GM06990 (cell line): ENCODE measurements at places on chromosomes 16 and 17.
A peak's percentile ranks its signal among the peaks of the same experiment; 100 is the strongest.

- DNase-seq = no peak
Observed at GRCh38 chr17:799261-799660, 17.1 kb downstream of the MRM3 start.

DNA sequence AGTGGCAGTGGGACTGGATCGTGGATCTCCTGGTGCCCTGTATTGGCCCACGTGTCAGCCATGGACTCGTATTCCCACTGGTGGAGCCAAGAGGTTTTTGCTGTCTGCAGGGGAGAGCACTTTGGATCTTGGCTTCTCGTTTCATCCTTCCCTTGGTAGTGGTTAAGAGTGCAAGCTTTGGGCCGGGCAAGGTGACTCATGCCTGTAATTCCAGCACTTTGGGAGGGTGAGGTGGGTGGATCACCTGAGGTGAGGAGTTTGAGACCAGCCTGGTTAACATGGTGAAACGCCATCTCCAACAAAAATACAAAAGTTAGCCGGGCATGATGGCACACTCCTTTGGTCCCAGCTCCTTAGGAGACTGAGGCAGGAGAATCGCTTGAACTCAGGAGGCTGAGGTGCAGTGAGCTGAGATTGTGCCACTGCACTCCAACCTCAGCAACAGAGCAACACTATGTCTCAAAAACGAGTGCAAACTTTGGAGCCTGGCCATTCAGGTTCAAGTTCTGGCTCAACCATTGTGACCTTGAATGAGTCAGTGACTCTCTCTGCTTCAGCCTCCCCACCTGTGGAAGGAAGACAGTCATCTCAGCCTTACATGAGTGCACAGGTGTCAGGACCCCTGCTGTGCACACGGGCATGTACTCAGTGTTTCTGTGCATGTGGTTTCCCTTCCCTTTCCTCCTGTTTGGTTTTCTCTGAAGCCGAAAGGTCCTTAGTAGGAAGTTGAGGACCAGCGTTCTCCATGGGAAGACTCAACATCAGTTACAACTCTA is 57.4 kb downstream of the PLCG2 start:
- peak; percentile 70 for DNase-seq

DNA sequence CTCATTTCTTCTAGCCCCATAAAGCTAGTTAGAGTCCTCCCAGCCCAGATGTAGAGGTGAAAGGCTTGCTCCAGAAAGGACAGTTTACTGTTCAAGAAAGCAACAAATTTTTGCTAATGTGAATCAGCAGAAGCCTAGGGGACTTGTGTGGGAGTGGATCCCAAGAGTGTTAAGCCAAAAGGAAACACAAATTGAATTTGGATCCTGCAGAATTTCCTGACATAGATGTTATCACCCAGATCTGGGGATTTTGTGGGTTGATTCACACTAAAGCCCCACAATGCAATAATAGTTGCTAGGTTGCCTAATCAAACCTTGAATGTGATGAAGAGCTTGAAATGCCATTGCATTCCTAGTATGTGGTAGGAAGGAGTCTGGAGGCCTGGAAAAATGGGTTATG is 135.2 kb upstream of the HS3ST3A1 start:
- DNase-seq = no peak

DNA sequence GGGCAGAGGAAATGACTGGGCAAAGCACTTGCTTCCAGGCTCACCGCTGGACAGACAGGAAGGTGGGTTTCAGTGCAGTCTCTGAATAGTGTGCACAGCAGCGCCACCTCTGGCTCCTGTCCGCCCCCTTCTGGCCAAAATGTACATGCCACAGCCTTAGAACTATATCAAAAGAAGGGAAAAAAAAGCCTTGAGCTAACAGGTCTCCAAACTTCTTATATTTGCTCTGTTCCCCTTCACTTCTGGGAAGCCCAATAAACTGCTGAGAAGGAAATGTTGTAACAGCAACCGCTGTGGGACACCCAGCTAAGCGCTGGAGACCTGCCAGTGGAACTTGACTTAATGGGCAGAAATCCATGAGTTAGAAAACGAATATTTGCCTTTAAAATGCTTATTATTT is 17.5 kb downstream of the COG7 start:
- DNase-seq = peak; percentile 42

DNA sequence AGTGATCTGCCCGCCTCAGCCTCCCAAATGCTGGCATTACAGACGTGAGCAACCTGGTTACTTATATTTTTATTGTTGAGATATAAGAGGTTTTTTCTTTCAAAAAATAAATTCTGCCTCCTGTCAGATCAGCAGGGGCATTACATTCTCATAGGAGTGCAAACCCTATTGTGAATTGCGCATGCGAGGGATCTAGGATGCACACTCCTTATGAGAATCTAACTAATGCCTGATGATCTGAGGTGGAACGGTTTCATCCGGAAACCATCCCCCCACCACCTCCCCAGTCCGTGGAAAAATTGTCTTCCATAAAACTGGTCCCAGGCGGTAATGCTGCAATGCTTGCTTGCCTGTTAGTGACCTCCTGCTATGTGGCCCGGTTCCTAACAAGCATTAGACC is 7.5 kb upstream of the CNEP1R1 start:
- DNase-seq = no peak

DNA sequence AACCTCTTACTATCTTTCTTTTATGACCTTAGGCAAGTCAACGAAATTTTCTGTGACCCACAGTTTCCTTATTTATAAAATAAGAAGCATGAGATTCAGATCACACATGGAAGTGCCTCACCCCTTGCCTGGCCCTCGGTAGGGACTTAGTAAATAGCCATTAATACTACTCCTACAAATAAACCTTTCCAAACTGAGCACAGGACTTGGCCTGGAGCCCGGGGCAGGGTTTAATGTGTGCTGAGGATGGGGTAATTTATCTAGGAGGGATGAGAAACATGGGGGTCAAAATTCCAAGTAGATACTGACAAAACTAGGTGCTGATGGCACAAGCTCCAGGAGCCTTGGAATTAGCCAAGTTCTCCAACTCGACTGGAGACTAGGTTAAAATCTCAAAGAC is 35.0 kb downstream of the PITPNC1 start:
- DNase-seq = no peak

DNA sequence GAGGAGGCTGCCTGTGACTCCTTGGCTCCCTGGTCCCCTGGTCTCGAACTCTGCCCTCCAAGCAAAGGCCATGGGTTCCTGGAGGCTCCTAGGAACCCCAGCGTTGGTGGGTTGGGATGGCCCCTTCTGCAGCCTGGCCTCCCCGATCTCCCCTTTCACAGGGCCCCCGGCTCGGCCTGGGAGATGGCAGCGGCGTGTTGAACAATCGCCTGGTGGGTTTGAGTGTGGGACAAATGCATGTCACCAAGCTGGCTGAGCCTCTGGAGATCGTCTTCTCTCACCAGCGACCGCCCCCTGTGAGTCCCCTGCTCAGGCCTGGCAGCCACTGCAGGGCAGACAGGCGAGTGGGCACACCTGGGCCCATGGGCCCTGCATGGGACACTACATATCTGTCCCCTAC is 10.9 kb downstream of the ADGRG3 start:
- no peak for DNase-seq

GRCh38 chr16:58377932-58378331 is 14.3 kb upstream of the GINS3 start:
- DNase-seq = no peak

DNA sequence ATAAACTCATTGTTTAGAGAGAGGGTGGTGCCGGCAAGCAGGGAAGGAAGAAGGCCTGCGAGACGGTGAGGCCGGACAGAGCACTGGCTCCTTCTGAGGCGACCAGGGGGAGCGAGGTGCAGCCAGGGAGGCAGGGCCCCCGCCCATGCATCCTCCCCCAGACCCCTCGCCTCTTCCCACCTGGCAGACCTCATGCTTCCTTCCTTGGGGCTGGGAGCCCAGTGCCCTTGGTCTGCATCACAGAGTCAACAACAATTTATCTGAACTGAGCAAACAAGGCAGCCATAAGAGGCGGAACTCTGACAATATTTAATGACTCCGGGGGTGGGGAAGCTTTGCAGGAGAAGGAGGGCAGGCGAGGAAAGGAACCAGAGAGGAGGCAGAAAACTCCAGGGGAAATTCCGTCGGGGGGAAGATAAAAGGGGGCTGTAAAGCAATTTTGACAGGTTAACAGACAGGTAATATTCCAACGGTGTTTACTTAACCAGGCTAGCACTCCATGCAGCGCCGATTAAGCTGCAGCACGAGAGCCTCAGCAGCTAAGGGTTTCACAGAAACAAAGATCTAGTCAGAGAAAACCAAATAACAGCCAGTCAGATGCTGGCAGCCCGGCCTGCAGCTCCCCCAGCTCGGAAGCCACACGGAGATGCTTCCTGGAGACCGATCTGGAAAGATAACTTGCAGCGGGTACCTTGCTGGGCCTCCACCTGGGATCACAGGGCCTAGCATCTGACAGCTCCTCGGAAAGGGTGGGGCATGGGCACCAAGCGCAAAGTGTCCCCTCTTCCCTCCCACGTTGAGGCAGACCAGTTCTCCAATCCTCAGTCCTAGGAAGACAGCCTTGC is 398.2 kb downstream of the SOX9 start:
- no peak for DNase-seq

DNA sequence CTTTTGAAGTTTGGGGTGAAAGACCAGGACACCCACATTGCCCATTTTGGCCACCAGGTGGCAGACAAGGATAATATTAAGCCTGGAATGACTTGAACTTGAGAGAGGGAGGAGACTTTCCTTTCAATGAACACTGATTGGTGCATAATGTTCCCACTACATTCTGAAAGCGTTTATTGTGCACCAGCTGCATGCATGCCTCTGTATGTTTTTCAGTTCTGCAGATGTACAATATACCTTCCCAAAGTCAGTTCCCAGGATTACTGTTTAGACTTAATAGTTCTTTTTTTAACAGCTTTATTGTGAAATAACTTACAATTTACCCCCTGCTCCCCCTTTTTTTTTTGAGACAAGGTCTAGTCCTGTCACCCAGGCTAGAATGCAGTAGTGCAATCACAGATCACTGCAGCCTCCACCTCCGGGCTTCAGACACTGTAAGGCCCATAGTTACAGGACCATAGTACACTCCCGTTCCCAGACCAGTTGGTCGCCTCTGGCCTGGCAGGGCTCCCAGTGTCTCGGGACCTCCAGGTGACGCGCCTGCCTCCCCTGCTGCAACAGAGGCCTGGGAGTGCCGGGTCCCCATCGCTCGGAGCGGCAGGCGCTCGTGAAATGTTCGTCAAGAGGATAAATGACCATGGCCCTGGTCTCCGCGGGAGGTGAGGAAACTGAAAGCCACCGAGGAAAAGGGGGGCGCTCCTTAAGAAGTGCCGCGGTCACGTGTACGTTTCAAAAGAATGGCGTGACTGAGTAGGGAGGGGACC is 12.2 kb downstream of the CES2 start:
- peak; percentile 50 for DNase-seq

DNA sequence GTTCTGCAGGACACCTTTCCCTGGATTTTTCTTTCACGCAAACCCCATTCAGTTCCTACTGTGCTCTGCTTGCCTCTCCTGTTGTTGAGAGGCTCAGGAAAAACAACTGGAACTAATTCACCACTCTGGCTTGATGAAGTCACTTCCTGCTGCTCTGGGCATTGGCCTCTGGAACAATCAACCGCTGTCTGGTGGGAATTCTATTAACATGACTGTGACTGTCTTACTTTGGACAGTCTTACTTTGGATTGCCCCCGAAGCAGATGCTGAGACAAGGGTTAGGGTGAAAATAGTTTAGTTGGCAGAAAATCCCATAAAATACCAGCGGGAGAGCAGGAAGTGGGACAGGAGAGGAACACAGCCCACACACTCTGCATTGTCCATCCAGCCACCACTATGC is 90.0 kb upstream of the HSBP1 start:
- DNase-seq = no peak

DNA sequence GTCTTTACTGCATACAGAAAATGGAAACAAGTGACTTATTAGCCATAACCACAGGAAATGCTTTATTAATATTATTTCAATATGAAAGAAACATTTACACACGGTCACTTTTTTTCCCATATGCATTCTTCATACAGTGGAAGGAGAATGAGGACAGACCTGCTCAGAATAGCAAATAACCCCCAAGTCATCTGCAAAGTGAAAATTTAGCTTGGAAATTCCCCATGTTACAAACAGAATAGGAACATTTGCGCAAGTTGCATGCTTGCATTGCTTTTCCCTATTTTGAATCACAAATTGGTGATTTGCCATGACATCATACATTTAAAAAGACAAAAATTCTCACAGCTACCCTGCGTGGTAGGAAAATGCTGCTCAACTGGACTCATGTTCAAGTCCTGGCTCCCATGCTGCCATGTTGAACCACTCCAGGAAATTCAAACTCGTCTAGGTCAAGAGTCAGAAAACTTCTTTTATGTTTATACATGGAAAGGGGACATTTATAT is 102.0 kb downstream of the GP2 start:
- DNase-seq = no peak

DNA sequence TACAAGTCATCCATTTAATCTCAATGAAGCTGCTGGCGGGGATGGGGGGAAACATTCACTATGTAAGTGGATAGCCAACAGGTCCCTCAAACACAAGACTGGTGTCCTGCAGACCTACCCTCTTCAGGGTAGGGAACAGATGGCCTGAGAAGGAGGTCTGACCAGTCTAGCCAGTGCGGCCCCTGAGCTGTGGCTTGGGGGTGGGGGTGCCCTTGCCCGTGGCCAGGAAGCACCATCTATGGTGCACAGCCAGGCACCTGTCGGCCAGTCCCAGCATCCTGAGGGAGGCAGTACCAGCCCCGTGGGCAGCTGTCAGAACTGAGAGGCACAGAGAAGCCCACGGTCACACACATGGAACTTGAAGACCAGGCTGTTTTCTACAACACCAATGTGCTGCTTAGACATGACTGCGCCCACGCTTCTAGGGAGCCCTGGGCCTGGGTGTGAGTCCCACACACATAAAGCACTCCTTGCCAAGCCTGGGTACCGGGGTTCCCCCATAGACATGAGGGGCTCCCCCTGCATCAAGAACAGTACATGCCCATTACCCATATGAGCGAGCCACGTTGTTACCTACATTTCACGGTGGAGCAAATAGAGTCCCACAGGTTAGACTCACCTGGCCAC is 40.9 kb downstream of the RMI2 start:
- no peak for DNase-seq

DNA sequence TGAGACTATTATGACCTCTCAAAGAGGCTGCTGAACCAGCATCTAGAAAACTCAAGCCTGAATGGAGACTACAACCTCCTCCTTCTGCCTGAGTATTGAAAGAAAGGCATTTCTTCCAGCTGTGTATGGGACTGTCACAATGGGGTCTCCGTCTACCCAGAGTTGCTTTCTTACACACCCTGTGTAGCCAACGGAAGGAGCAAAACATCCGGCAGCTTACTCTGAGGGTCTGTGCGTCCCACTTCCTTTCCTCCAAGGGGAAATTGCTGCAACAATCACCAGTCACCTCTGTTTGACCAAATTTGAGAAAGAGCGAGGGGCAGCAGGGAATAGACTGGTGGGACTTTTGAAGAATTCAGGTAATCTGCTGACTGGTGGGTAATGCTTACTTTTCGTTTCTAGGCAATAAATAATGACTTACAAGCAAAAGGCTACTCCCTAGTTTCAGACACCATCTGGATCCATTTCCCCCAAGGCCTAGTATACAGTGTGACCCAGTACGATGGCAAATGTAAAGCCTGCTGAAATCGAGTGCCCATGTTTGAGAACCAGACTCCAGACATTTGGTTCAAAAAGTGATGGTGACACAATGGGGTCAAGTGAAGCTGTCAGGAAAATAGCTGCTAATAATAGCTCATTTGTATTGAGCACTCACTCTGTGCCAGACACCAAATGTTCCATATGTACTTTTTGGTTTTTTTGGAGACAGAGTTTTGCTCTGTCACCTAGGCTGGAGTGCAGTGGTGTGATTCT is 81.7 kb downstream of the YPEL2 start:
- no peak for DNase-seq

- DNase-seq = no peak
Observed at GRCh38 chr17:58667934-58668597, 23.8 kb downstream of the TEX14 start.

- DNase-seq = no peak
Observed at GRCh38 chr17:65629234-65629690, 67.8 kb upstream of the AXIN2 start.
